NCI-H69 (cell line): ENCODE measurements at places on chromosomes 11 and 22.
A peak's percentile ranks its signal among the peaks of the same experiment; 100 is the strongest.

GRCh38 chr22:24319451-24319850, 48.8 kb downstream of the SPECC1L start:
- no peak for DNase-seq

DNA sequence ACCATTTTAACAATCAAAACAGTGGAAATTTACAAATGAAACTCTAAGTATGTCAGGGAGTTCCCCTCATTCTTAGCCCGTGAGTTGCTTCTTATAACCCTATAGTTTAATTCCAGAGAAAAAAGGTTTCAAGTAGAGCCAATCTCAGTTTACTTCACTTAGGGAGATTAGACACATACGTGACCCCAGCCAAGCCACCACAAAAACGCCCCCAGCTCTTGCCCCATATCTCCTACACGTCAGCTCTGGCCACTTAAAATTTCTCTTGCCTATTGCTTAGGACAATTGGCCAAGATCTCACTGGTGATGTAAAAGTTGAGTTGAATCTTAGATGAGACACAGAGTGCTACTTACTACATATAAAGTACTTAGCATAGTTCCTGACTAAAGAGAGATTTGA, 166.4 kb downstream of the ETS1 start:
- DNase-seq, result no peak

DNA sequence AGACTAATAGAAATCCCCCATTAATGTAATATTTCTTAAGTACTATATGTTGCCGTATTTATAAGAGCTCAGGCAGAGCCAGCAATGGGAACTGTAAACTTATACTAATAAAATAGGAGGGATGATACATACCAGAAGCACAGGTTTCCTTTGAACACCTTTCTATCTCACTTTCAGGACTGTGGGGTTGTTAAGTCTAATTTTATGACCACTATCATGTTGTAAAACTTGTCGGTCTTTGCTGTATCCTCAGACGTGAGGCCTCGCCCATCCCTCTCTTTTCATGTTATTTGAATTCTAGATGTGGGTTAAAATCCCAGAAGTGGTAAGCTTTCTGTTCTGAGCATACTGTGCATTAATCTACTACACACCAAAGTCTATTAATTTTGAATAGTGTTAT, 1083.5 kb upstream of the TENM4 start:
- no peak for DNase-seq

GRCh38 chr11:106311531-106312230, 234.2 kb downstream of the AASDHPPT start:
- no peak for DNase-seq

DNA sequence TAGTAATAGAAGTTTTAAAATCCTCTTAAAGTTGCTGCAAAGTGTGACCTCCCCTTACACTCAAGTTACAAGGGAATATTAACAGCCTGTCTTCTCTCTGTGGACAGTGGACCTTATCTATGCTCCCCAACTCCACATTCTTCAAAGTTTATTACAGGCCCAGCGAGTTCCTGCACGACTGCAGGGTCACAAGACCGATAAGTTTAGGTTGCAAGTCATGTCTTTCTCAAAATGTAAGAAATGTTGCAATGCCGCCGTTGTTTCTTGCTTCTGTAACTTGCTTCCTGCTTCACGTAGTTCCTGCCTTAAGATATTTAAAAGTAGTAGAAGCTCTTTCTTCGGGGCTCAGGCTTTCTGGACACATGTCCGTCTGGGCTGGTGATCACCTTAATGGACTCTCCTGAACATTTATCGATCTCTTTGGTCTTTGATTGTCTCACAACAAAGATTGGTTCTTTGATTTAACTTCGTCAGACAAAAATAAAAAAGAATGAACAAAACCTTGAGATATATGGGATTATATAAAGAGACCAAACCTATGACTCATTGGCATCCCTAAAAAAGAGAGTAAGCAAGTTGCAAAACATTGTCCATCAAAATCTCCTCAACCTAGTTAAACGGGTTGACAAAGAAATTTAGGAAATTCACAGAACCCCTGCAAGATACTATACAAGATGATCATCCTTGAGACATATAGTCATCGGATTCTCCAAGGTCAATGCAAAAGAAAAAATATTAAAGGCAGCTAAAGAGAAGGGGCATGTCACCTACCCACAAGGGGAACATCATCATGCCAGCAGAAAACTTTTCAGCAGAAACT, 45.4 kb upstream of the GLYAT start:
- no peak for DNase-seq

DNA sequence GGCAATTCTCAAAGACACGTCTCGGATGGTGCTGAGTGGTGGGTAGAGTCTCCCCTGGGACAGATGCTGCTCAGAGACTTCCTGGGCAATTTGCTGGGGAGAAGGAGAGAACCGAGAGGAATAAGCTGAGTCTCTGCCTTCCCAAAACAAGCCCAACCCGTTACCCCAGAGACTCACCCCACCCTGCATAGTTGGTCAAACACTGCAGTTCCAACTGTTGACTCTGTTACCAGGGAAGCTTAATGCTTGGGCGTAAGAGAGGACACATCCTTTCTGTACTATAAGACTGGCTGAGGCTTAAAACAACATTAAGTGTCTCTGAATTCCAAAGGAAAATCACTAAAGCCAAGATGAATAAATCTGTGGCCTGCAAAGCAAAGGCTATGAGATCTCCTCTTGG, 68.1 kb downstream of the CCDC81 start:
- DNase-seq, result no peak

DNA sequence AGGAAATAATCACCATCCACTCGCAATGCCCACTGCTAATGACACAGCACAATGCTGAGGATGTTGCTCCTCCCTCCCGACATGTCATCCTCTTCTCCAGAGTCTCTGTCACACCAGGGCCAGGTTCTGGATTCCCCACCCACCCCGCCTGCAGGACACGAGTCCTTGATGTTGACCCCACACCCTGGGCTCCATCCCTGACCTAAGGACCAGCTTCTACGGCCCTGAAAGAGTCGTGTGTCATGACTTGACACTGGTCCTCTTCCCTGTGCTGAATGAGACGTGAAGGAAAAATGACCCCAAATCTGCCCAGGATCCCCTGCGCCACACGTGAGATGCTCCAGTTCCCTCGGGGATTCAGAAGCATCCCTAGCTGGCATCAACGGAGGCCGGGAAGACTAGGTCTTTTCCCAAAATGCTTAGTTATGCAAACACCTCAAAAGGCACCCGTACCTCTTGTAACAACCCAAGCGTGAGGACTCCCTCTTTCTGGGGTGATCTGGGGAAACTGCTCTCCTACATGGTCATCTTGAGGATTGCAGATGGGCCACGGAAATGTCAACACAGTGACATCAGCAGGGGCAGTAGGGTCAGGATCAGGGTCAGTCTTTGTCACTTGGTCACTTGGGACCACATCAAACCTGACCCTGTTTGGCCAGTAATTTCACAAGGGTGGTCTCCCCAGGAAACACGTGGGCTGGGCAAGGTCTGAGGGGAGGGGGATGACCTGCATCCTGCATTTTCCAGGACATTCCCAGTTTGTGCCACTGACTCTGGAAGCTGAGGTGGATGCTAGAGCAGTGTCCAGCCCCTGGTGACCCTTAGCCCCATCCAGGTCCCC, 42.0 kb downstream of the IGLL5 start:
- no peak for DNase-seq

DNA sequence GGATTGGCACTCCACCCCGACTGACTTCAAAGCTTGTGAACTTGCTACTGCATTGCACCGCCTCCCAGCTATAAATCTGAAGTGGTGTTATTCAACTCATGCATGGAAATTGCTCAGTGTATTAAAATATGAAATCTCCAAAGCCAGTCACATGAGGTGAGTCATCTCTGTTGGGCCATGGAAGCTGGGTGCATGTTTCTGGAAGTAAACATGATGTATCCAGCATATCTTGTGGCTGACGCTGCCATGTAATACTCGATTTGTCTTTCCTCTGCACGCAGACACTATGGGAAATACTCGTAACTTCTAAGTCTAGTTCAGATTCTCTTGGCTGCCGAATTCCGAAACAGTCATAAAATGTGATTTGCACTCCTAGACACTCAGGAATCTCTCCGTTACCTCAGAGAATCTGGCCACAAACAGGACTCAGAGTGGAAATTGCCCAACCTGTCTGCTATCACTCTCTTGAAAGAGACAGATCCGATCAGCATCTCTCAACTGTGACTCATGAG, 154.9 kb upstream of the MPPED2 start:
- DNase-seq, result peak; percentile 17

- DNase-seq, result no peak
Measured at GRCh38 chr11:133917921-133918607, 38.7 kb downstream of the IGSF9B start.

DNA sequence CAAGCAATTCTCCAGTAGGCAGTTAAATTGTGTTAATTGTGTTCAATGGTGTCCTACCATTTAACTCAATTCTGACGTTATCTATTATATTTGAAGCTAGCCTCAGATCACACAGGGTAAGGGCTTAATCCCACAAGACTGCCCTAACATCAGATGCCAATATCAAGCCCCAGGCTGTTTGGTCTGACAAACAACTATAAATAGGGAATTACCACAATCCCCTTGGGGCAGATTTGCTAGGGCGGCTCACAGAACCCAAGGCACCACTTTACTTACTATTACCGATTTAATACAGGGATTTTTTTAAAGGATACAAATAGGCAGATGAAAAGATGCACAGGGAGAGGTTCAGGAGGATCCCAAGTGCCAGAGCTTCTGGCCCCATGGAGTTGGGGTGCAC, 678.4 kb downstream of the OPCML start:
- DNase-seq, result no peak

- peak; percentile 71 for DNase-seq
Measured at GRCh38 chr11:444396-445144, 2.8 kb upstream of the ANO9 start.

DNA sequence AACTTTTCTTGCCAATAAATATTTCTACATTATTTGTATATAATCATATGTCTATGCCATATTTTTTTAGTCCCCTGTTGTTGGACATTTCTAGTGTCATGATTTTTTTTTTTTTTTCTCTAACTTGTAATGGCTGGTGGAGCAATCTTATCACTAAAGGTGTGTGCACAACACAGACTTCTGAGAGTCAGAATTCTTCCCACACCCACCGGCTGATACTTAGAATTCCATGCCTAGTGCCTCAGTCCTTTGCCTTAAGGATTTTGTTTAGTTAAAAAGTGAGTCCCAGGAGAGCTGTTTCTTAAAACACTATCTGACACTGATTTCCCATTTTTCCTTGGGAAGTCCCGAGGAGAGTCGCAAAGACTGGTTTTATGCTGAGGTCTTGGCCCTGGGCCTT, 87.7 kb upstream of the BARX2 start:
- no peak for DNase-seq

DNA sequence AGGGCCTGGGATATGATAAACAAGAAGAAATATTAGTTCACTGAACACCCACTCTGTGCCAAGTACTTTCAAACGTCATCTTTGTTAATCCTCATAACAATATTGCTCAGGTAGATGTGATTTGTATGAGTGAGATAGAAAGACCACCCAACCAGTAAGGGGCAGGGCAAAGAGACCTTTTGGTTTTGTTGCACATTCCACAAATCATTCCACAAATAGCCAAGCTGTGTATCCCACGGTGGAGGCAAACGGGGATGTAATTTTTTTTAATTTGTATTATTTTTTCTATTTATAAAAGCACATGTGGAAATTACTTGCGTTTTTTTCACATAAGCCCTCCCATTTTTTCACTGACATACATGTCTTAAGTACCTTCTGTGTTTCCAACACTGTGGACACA, 29.0 kb downstream of the LAYN start:
- no peak for DNase-seq

DNA sequence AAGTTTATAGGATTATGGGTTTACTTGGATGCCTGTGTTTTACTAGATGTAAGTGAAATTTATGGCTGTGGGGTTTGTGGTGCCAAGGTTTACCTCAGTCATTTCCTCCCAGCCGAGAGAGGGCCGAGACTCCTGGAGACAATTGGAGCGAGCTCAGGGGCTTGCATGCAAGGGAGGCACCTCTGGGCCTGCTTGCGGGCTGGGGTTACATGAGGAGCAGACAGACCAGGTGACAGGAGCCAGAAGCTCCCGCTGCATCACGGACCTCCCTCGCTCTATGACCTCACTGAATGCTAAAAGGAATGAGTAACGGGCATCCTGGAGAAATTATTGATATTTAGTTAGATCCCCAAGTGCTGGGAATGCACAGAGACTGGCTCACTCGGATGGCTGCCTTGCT, 275.2 kb upstream of the KIRREL3 start:
- DNase-seq, result no peak

- DNase-seq, result no peak
Measured at GRCh38 chr11:116366980-116367645, 405.7 kb downstream of the BUD13 start.

- DNase-seq, result no peak
Measured at GRCh38 chr22:29194184-29194583, 11.5 kb upstream of the EMID1 start.

GRCh38 chr11:2301631-2302305, at the start of the genes C11orf21 and TSPAN32:
Gene C11orf21, minus strand, starts transcription at chr11:2301918. Its CDS starts 110 bp downstream, at chr11:2301808.
Gene TSPAN32, plus strand, starts transcription at chr11:2302013. Its CDS starts 137 bp downstream, at chr11:2302150.
- DNase-seq, result peak; percentile 60

DNA sequence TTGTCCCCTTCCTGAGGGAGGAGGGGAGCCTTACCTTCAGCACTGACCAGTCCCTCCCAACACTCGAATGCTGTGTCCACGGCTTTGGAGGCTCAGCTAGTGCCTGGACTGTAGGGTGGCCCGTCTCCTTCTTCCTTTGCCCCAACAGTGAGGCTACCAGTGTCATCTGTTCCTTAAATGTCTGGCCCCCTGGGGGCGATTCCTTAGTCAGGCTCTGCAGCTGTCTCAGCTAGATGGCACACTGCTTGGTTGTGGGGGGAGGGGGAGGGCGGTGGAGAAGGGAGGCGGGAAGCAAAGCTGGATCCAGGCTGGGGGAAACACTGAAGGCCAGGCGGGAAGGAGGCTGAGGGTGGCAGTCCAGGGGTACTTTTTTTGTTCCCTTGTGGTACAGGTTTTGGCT, at the start of gene IGSF22:
Gene IGSF22 (minus strand): TSS at position 149 of the 400 bp plus-strand sequence. CDS start 1,952 bp downstream, outside the sequence.
- DNase-seq, result no peak

DNA sequence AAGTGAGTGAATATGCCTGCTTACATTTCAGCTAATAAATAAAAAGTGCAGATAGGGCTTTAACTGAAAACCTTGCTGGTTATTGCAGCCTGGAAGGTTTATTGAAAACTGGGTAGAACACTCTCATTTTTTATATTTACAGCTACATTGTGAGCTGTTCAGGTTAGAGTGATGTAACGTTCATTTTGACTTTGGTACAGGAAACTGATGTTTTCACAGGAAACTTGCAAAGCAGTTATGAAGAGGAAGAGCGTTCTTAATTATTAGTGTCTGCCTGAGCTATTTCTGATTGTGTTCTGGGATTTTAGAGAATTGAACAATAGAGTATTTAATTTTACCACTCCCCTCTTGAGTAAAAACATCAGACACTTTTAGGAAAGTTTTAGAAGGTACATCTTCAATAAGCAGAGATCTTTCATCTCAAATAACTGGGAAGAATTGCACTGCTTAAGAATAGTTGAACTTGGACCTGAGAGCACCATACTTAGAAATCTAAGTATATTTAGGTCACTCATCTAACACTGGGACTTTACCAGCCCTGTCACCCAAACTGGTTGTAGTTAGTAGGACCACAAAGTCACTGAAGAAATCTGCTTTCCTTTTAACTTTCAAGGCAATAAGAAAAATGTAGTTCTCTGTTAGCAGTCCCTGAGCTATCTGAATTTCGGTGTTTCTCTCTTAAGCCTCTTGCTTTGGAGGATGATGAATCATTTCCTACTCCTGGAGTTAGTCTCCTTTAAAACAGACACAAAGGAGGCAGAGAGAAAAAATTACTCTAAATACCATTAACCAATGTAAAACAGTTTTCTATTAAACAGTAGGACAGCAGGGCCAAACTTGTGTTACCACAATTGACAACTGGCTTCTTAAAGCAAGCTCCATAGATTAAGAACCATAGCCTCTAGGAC, 128.6 kb upstream of the DDI1 start:
- no peak for DNase-seq

- DNase-seq, result no peak
Measured at GRCh38 chr11:77705195-77705875, 67.7 kb upstream of the CLNS1A start.

GRCh38 chr11:76654298-76654851, 16.2 kb downstream of the LRRC32 start:
- no peak for DNase-seq
